ENCODE measurements at places on chromosomes 3 and 15.

- DNase-seq: no peak
Observed at GRCh38 chr3:194508491-194509453, 22.0 kb upstream of the ATP13A3 start.

- DNase-seq: no peak
Observed at GRCh38 chr3:149339931-149340309, 6.5 kb upstream of the TM4SF18 start.

DNA sequence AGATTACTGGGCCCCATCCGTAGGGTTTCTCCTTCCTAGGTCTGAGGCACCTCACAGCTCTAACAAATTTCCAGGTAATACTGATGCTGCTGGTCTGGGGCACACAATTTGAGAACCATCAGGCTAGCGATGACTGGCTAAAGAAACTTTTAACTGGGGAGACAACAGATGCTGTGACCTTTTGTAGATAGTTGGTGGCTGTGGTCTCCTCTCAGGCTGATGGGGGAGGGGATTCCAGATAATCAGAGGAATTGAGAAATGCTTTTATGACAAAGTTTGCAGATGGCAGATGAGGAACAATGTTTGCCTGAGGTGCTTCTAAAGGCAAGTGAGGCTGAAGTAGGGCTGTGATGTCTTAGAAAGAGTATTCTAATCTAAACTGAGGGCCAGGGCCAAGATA is 13.8 kb upstream of the CCR9 start:
- DNase-seq: no peak

GRCh38 chr15:74438721-74439316 is 5.1 kb upstream of the SEMA7A start:
- peak; percentile 76 for DNase-seq

GRCh38 chr15:82851981-82852511 is 42.6 kb downstream of the WHAMM start:
- DNase-seq: no peak

- no peak for DNase-seq
Observed at GRCh38 chr3:42369304-42369703, 41.1 kb downstream of the LYZL4 start.

DNA sequence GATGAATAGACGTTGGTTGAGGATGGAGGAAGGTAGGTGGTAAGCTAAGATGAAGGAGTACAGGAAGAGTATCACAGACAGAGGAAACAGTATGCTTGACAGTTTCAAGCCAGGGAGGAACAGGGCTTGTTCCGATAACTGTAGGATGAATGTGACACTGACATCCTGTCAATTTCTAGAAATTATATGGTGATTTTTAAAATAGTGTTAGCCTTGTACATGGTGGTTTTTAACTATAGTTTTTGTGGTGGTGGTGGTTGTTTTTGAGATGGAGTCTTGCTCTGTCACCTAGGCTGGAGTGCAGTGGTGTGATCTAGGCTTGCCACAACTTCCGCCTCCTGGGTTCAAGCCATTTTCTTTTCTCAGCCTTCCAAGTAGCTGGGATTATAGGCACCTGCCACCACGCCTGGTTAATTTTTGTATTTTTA is 92.8 kb downstream of the FNDC3B start:
- DNase-seq: no peak

All from SK-N-DZ (cell line).